T-helper 2 cell (primary cell): ENCODE measurements at places on chromosomes 1 and 21.
A peak's percentile ranks its signal among the peaks of the same experiment; 100 is the strongest.

- DNase-seq = no peak
Measured at GRCh38 chr1:234955107-234955731, 173.4 kb downstream of the TOMM20 start.

DNA sequence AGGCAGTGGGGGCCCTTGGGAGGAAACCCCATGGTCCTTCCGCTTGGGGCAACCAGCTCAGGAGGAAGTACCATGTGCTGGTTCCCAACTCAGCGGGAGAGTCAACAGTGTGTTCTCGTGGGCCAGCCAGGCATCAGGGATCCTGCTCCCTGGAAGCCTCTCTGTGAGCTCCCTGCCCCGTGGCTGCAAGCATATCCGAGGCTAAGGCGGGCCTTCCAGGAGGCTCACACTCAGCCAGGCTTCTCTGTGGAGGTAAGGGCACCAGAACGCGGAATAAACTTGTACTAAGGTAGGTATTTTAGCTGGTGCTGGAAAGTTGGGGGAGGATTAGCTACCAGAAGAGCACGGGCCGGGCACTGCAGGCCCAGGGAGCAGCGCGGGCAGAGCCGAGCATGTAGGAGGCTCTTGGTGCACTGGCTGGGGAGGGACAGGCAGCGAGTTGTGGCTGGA lies 74.7 kb upstream of the POU3F1 start:
- DNase-seq = no peak

- no peak for DNase-seq
Measured at GRCh38 chr1:168653567-168653966, 75.4 kb downstream of the DPT start.

- DNase-seq = no peak
Measured at GRCh38 chr1:198687429-198687828, 48.6 kb downstream of the PTPRC start.

DNA sequence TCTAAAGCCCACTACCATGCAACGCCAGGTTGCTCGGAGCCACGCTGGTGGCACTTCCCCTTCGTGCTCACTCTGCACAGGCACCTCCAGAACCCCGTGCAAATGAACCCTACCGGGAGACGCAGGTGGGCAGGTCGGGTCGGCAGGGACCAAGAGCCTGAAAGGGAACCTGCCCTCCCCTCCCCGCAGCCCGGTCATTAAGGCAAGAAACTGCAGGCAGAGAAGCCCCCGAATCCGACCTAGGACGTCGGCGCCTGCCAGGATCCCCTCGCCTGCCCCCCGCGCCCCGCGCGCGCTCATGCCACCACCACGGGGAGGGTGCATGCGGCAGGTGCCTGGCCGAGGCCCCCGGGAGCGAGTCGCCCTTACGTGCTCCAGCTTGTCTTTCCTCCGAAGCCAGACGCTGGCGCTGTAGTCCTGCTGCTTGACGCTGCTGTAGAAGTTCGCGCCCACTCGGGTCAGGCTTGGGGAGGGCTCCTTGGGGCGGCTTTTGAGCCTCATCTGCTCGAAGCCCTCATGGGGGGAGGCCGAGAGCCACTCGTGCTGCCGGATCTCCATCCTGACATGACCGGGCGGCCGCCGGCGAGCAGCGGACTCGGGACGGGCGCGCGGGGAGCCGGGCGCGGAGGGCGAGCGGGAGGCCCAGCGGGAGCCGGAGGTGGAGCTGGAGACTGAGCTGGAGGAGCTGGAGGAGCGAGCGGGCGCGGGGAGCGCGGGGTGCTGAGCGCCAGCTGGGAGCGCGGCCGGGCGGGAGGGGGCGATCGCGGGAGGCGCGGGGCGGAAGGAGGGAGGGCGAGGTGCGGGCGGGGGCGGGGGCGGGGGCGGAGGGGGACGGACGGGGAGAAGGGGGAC lies 552 bp downstream of the PLD5 start:
- peak; percentile 18 for DNase-seq
